NCI-H446 treated with DMSO at 0.1 percent for 48 hours (cell line): ENCODE measurements at places on chromosomes 4 and X.

DNA sequence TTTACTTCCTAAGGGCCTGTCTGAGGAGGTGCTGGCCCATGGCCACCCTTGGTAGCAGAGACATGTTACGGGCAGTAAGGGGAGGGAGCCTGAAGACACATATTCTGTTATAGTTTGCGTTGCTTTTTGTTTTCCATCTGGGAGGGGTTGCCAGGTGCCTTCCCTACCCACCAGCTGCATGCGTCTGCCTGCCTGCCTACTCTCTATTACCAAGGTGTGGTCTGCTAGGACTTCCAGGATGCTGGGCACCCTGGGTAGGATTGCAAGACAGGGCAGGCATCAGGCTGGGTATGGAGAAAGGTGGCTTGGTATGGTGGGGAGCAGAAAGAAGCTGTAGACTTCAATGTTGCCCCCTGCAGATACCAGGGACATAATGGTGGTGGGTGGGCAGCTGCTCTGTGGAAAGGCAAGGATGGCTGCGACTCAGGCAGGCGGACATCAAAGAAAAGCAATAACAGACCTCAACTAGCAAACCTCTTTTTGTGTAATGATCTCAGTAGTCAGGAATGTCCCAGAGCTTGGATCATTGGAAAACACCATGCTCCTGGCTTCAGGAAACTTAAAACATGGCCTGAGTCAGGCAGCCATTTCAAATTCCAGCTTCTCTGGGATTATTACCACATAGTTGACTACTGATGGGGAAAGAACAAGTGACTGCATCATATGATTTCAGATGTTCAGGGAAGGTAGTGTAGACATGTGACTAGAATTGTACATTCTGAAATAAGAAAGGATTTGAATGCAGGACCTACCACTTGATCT lies 67.8 kb downstream of the HOPX start:
- DNase-seq = no peak

GRCh38 chr4:108144451-108144850 lies 24.3 kb downstream of the LEF1 start:
- DNase-seq = no peak

DNA sequence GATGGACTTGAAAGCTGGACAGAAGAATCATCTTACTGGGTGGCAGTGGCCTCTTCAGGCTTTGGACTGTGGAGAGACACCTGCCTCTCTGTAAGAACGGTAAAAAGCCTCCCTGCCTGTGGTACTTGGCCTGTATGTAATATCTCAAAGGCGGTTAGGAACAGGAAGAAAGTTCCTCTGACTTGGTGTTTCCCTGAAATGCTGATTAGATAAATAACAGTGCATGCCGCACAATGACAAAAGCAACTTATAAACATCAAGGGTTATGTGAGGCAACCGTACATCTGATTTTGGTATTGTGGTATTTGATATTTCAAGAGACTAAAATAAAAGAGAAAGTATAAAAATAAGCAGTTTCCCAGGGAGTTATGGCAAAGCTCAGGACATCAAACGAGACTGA lies 92.4 kb upstream of the SORBS2 start:
- no peak for DNase-seq

GRCh38 chr4:180284267-180284666 lies 1958.9 kb upstream of the TENM3 start:
- DNase-seq = no peak

DNA sequence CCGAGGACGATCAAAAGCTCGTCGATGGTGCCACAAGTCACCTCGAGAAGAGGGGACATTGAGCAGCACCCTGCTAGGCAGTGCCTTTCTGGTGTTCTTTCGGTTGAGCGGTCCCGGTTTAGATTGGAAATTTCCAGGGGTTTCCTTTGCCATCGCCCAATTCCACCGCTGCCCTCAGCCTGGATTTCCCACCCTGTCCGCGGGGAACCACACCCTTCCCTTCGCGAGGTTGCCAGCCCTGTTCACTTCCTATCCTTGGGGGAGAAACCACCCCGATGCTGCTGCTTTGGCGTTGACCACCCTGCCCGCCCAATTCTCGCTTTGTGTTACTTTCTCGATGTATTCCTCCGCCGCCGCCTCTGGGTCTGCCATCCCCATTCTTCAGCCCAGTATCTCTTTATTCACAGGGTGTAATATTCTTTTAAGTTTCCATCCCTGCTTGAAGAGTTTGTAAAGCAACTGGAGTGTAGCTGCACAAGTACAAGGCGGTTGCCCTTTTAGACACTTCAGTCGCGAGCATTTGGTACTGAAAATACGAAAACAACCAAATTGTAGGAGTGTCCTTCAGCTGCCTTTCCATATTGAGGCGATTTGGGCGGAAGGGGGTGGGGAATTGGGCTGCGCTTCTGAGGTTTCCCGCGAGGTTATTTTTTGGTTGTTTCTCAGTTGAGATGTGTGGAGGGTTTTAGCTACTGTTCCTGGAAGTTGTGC lies 1.1 kb downstream of the OGT start:
- peak; percentile 22 for DNase-seq

DNA sequence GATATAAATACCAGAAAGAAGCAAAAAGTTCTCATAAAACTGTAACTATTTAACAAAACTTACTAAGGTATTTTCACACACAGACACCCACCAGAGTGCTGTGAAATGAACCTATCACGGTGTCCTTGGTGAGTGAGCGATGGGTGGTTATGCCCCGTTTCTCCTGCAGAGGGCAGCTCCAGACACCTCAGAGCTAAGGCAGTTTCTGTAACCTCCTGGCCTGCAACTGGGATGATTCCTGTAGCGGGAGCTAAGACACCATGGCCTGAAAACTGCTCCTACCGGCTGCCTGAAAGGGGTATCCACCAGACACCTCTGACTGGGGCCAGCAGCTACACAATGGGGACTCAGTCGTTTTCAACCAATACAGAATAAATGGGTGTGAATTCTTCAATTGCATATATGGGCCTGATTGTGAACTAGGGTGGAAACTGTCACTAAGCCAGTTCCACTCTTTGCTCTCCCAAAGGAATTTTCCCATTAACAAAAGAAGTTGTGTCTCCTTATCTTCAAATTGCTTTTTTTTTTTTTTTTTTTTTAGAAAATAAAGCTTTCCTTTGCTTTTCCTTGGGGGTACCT lies 2375.8 kb upstream of the TENM3 start:
- DNase-seq = no peak

- DNase-seq = no peak
These were observed 36.0 kb downstream of the FUNDC1 start for GRCh38 chrX:44506678-44507077.

- DNase-seq = no peak
These were observed 210.8 kb upstream of the IRS4 start for GRCh38 chrX:108947205-108947604.

DNA sequence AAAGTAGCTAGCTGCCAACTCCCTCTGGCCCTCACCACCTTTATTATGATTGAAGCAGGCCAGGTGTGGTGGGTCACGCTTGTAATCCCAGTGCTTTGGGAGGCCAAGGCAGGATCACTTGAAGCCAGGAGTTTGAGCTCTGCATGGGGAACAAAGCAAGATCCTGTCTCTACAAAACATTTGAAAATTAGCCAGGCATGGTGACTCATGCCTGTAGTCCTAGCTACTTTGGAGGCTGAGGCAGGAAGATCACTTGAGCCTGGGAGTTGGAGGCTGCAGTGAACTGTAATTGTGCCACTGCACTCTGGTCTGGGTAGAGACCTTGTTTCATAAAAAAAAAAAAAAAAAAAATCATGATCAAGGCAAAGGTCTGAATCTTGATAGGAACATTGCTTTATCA lies 467.0 kb upstream of the DIPK2B start:
- no peak for DNase-seq

DNA sequence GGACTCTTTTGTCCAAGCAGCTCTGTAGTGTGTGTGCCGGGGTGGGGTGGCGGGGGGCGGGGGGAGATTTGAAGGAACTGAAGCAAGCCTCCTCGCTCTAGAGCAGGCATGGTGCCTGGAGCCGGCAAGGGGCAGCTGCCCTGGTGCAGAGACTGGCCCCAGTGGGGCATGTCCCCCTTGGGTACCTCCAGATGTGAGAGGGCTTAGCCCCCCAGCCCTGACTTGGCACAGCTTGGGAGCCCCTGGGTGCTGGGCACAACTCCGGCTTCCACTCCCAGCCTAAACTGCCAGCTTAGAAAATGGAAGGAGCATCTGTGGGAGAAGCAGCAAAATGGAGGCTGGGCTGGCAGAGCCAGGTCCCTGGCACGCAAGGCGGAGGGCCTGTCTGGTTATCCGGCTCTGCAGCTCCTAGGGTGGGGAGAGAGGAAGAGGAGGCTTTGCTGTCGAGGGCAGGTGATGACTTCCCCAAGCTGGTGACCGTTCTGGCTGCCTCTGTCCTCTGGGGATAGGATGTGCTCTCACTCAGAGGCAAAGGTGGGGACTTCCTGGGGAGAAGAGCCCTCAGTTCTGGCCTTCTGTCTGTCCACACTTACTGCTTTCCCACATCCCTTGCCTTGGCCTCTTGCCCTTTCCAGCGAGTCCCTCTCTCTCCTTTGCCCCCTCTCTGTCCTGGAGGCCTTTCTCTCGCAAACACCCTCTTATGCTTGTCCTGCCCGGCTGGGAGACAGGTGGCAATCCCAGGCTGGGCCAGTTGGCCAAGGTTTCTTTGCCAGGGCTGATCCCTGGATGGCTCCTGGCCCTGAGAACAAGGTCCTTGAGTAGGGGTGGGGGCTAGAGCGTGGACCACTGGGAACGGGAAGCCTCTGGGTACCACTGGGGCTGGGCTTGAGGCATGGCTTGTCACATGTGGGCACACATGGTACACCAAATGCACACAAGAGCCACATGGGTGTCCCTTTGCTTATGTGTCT lies 2.0 kb downstream of the DLG3 start:
- DNase-seq = no peak

DNA sequence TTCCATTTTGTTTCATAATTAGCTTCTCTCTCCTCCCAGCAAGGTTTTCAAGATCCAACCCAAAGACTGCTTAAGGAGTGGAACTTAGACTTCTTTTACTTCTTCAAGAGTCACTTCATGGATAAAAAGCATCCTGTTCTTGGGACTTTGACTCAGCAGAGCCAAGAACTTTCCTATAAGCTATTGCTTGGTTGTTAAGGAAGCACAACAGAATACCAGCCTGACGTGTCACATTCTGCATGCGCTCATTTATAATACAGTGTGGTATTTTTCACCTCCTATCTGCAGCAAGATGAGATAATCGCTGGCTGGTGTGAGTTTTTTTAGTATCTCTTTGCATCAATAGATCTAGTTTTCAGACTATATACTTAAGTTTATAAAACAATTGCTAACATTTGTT lies 152.1 kb downstream of the PALLD start:
- no peak for DNase-seq

DNA sequence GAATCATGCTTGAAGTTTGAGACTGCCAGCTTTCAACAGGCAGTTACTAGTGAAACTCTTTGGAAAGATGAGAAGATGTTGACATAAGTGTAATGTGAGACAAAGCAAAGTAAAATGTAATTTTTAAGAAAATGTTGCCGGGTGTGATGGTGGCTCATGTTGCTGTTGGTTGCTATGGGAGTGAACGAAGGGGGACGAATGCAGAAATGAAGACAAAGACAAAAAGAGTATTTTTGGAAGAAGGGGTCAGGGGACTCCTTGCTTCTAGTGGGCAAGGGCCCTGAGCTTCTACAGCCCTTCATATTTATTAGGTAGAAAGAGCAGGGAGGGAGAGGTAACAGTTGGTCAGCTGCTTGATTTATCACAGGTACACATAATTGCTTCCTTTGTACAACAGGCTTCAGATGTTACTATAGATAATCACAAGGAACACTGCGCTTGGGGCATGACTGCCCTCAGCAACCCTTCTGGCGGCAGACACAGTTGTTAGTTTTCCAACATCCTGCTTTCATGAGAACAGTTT lies 11.9 kb upstream of the UGDH start:
- DNase-seq = no peak

- DNase-seq = no peak
These were observed 643.9 kb downstream of the TRIML1 start for GRCh38 chr4:188783175-188783574.

- DNase-seq = no peak
These were observed 43.2 kb downstream of the QDPR start for GRCh38 chr4:17468619-17469221.

DNA sequence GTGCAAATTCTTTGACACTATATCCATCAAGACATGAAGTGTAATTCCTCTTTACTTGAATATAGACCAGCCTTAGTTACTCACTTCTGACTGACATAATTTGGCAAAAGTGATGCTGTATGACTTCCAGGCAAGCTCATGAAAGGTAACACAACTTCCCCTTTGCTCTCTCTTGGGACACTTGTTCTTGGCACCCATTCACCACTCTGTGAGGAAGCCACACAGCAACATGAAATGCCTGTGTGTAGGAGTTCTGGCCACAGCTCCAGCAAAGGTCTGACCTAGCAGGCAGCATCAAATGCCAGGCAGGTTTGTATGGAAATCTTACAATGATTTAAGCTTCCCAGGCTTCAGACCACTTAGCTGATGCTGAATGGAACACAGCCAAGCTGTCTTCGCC lies 280.3 kb downstream of the PDHA2 start:
- no peak for DNase-seq

DNA sequence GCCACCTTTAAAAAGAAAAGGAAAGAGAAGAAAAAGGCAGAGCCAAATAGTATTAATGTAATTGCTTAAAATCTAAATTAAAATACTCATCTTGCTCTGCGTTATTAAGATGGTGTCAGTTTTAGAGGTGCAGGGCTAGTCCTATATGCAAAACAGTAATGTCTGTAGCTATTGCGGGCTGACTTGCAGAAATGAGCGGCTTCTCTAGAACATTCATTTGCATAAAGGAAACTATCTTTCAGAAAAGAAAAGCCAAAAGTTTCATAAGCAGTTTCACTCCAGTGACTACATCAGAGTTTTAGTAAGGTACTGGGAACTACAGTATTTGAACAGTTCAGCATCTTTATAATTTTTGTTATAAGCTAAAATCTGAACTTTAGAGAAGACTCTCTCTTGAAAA lies 6.0 kb downstream of the SMAD1 start:
- no peak for DNase-seq

- DNase-seq = no peak
These were observed 110.6 kb upstream of the FSTL5 start for GRCh38 chr4:162274354-162274753.

- DNase-seq = no peak
These were observed 151.5 kb downstream of the CFAP47 start for GRCh38 chrX:36071061-36071460.

DNA sequence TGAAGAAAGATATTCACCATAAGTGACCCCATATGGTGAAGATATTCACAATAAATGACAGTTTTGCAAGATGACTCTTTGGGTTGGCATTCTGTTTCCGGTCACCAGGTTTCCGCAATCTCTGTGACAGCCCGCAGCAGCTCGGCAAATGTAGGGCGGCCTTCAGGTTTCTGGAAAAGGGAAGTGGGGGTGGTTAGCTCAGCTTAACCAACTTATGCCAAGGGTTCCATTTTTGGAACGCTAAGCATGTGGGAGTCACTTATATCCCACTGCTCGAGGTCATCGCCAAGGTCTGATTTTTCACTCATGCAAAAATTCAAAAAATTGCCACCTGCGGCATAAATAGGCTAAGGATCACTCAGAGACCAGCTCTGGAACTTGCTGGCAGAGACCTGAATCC lies 51.0 kb downstream of the NIPAL1 start:
- no peak for DNase-seq
